ENCODE measurements at places on chromosomes 1 and 21. TPM values are rescaled to one million over a fixed set of nuclear protein-coding genes. Genes with fewer than 3 reads are reported as not detected.

The CCDC185 gene
- not detected for total RNA-seq

DNA sequence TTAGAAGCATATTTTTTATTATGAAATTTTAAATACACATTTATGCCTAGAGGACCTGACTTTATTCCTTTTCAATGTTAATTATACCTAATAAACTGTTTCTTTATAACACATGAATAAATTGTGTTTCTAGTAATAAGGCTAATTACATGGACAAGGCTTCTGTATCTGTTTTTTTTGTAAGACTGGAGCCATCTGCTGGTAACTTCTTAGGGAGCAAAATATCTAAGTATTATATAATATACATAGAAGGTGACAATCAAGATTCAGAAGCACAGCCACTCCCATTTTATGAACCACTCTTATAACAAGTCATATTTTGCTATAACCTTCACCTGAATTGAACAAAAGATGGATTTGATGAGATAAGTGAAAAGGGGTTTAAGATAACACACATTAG is 84.2 kb downstream of the LBR start:
- DNase-seq: no peak

The GJC2 gene
- total RNA-seq: 24.5 TPM

DNA sequence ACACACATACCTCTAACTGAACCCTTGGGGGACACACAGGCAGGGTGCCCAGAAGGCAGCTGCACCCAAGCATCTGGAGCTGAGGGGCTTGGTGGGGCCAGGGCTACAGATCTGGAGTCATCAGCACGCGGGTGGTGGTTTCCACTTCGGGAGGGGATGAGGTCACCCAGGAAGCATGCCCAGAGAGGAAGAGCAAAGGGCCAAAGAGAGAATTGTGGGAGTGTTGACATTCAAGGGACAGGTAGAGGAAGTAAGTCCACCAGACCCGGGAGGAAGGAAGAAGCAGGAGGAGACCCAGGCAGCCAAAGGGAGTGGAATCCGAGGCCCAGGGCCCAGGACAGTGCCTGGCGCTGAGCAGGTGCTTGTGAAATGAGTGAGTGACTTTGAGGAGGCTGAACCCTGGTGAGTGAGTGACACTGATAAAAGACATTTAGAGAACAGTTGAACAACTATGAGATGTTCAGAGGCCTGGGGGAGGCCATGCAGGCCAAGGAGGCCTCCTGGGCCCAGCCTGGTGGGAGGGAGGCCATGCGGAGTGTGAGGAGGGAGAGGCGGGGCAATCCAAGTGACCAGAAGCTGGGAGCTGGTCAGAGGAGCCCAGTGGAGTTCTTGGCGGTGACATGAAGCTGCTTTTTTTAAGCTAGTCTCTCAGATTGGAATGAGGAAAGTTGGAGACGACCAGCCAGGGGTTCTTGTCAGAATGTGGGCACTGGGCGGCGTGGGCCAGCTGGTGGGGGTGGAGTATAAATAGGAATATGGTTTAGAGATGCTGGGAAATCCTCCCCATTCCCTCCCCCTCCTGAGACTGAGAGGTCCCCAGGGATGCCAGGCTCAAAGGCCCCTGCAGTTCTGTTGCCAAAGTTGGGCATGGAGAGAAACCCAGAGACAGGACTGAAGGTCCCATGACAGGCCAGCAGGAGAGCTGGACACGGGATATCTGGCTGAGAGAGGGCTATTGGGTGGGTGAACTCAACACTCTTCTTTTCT is 7.9 kb downstream of the CDK18 start:
- no peak for DNase-seq

The C1QC gene
- total RNA-seq: 92.0 TPM

DNA sequence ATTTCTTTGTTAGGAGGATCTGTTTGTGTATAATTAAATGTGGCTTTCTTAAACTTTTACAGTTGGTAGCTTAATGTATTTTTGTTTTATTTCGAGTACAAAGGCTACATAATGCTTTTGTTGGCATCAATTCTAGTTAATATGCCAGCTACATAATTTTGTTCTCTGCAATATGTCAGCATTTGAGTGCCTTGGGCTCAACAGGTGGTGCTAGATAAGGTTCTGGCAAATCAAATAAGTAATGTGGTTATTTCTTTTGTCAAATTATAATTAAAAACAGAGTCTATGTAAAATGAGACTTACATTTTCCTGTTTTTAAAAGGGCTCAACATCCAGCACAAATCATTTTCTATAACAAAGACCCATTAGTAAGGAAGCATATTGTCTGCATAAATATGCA is 410.6 kb upstream of the NR5A2 start:
- DNase-seq: no peak

- no peak for DNase-seq
Measured at GRCh38 chr21:42280356-42281180, 34.6 kb downstream of the TFF3 start.

The SLC44A5 gene
- total RNA-seq: 6.3 TPM

GRCh38 chr1:208264469-208265121 is 20.4 kb upstream of the PLXNA2 start:
- DNase-seq: no peak

The KRTAP19-1 gene
- total RNA-seq: not detected

DNA sequence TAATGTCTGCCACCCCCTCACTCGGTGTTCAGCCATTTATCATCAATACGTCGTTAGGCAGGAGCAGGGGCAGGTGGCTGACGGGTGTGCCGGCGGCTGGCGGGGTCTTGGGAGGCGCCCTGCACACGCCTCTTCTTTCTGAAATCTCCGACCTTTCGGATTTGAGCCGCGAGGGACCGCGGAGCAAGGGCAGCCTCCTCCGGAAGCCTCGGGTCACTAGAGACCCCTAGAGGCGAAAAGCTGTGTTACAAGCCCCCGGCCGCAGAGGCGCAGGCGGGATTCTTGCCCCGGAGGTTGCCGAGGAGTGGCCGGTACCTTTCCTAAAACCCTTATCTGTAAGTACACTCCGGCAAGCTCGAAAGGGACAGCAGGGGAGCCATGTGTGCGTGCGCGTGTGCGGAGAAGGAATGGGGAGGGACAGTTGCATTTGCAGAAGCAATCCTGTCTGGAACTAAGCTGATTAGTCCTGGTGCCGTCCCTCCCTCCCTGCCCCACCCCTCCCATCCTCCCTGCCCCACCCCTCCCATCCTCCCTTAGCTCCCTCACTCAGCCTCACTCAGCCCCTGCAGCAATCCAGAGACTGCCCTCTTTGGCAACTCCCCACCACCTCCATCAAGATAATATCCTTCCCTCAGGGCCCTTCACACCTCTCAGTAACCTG is 11.0 kb downstream of the BRINP2 start:
- peak; percentile 81 for DNase-seq

DNA sequence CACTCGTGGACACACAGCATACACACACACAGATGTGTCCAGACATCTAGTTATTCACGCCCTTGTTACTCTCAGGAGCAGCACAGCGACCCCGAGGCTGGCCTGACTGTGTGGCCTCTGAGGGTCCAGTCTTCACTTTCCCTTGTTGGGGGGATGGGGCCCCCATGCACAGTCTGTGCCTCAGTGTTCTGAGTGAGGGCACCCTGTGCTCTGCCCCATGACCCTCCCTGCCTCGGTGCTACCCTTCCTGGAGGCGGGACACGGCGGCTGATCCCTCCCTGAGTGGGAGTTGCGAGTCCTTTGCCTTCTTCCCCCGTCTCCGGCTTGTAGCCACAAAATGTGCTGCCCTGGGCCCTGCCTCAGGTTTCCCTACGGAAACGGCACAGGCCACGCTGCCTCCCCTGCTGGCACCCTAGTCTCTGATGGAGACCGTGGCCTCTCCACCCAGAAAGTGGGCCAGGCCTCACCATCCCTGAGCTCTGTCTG is 8.6 kb downstream of the CSTB start:
- no peak for DNase-seq

The VANGL2 gene
- total RNA-seq: 12.0 TPM

DNA sequence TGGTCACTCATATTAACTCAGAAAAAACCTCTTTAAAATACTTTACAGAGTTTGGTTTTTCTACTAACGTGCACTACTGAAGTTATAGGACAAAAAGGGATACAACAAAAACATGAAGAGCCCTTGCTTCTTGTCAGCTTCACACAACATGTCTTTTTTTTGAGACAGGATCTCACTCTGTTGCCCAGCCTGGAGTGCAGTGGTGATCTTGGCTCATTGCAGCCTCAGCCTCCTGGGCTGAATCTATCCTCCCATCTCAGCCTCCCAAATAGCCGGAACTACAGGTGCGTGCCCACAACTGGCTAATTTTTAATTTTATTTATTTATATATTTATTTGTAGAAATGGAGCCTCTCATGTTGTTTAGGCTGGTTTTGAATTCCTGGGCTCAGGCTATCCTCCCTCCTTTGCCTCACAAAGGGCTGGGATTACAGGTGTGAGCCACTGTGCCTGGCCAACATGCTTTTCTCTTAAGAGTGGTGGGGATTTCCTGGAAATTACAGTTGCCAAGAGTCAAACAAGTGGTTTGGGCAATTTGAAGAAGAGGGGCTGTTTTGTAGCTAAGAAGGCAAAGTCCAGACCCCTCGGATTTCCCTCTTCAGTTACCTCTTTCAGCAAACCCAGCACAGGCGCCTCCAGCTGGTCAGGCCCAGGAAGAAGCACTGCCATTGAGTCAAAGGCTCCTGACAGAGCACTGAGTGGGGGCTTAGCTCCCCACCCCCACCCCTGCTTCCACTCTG is 6.4 kb upstream of the SMPDL3B start:
- DNase-seq: no peak

The ELAVL4 gene
- total RNA-seq: 144 TPM

GRCh38 chr1:167599957-167600581 is 30.0 kb upstream of the RCSD1 start:
- peak; percentile 39 for DNase-seq

- no peak for DNase-seq
Measured at GRCh38 chr1:40738831-40739230, 44.8 kb upstream of the KCNQ4 start.

DNA sequence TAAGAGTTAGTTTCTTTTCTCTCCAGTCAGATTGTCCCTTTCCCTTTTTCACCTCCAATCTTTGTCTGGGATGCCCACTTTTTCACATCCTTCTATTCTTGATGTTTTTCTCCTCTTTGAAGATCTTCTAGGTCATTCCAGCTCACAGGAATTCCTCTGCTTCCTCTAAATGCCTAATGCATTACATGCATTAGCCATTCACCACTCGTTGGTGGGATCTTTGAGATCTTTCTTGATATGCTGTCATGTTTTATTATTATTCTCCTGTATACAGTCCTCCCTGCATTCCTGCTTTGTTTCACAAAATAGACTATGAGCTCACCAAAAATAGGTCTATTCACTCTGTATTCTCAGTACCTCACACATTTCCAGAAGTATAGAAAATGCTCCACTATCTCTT is 129.0 kb downstream of the LYPLAL1 start:
- no peak for DNase-seq

DNA sequence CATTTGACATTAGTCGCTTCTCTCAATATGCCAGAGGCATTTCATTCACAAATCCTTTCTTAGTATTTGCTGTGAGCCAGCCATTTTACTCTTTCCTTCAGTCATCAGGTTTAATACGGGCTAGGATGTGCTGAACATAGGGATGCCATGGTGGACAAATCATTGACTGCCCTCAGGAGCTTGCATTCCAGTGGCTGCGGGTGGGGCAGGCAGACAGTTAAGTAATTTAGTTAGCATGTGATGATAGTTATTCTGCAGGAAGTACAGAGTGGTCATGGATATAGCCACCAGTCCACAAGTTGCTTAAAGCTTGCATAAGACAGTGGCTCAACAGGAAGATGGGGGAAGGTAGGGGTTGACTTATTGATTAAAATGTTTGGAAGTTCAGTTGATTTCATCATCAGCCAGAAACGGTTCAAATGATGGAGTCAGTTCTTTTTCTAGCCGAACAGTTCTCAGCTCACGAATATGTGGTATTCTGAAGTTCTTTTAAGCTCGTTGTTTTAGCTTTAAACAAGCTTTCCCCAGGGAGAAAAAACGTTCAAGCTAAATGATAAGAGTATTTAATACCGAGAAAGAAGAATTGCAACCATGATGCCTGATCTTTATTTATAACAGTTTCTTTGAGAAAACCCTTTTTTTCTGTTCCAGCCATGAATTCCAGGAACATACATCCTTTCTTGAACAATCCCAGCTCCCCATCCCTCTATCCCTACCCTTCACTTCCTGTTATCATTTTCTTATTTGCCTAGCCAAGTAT is 1.4 kb downstream of the SLC22A15 start:
- DNase-seq: no peak
